HS-27A (cell line): ENCODE measurements at places on chromosomes 1 and 21.

DNA sequence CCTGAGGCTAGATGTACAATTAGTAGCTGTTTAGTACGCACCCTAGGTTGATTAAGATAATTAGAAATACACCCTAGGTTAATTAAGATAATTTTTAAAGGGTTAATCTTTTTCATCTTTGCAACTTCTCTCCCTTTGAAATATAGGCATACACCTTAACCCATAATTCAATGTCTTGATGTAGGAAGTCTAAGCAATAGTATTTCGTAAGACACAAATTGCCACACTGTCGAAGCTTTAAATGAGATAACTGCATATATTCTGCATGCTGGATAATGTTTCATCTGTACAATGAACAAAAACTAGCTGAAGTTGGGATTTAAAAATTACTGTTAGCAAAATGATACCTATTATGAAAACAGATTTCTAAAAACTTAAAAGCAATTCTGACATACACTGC lies 122.9 kb downstream of the EVI5 start:
- DNase-seq = no peak

DNA sequence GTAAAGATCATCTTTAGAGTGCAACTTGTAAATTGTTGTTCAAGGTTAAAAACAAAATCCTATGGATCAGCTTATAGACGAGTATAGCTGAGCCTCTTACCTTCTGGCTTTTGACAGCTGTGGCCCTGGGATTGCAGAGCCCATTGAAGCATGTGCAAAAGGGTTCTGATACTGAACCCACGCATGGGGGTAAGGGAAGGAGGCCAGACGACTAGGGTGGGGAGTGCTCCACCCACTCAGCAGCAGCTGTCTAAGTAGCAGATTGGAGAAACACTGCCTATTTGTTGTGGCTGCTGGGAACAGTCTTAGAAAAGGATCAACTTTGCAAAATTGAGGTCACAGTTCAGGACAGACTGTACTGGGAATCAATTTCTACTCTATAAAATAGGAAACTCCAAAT lies 16.1 kb downstream of the CD101 start:
- DNase-seq = no peak

- no peak for DNase-seq
Observed at GRCh38 chr1:32063261-32063681, 9.5 kb upstream of the TMEM39B start.

DNA sequence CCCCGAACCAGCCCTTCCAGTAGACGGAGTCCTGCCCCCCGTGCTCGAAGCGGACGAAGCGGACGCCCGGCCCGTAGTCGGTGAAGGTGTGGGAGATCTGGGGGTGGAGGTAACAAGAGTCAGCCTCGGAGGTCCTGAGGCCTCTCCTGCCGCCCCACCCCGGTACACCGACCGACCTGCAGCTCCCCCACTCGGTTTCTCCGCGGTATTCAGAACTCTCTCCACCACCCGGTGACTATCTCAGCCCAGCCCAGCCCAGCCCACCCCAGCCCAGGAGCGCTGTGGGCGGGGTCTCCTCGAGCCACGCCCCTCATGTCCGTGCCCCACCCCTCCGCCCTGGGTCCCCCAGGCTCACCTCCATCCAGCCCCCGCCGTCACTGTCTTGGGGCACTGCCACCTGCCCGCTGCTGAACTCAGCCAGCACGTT lies 5.5 kb downstream of the FBXO2 start:
- no peak for DNase-seq

DNA sequence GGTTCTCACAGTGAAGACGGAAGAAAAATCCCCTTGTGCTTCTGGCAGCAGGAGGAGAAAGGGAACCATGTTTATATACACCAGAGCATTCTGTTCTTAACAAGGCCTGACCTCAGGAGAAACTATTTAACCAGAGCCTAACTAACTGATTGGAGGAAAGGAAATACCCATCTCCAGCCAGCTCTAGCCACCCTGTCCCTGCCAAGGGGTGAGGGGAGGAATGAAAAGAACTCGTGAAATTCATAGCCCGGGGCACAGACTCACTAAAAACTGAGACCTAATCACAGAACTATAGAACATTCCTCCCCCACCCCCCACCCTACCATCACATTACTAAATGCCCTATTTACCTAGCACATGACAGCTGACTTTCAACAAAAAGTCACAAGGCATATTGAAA lies 65.0 kb downstream of the KCNH1 start:
- DNase-seq = no peak

GRCh38 chr1:95093296-95093695 lies 20.5 kb upstream of the ALG14 start:
- DNase-seq = no peak
